ENCODE measurements at places on chromosomes 1 and 21.

GRCh38 chr1:228372183-228373003 is 34.2 kb downstream of the TRIM11 start:
- DNase-seq = no peak

GRCh38 chr1:1001057-1001783 is 1.3 kb upstream of the HES4 start:
- DNase-seq = no peak

GRCh38 chr1:84069236-84069845 is 70.4 kb upstream of the TTLL7 start:
- DNase-seq = no peak

- no peak for DNase-seq
Observed at GRCh38 chr1:244897476-244898254, 33.3 kb upstream of the HNRNPU start.

GRCh38 chr1:31064718-31065309 is 703 bp downstream of the PUM1 start:
- no peak for DNase-seq

DNA sequence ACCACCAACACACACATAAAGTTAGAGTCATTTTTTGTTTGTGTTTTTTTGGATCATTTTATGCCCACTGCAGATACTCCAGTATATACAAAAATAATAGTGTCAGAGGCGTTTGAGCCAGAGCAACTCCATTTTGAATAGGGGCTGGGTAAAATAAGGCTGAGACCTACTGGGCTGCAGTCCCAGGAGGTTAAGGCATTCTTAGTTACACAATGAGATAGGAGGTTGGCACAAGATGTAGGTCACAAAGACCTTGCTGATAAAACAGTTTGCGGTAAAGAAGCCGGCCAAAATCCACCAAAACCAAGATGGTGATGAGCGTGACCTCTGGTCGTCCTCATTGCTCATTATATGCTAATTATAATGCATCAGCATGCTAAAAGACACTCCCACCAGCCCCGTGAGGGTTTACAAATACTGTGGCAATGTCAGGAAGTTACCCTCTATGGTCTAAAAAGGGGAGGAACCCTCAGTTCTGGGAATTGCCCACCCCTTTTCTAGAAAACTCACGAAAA is 40.6 kb downstream of the GJA5 start:
- no peak for DNase-seq

DNA sequence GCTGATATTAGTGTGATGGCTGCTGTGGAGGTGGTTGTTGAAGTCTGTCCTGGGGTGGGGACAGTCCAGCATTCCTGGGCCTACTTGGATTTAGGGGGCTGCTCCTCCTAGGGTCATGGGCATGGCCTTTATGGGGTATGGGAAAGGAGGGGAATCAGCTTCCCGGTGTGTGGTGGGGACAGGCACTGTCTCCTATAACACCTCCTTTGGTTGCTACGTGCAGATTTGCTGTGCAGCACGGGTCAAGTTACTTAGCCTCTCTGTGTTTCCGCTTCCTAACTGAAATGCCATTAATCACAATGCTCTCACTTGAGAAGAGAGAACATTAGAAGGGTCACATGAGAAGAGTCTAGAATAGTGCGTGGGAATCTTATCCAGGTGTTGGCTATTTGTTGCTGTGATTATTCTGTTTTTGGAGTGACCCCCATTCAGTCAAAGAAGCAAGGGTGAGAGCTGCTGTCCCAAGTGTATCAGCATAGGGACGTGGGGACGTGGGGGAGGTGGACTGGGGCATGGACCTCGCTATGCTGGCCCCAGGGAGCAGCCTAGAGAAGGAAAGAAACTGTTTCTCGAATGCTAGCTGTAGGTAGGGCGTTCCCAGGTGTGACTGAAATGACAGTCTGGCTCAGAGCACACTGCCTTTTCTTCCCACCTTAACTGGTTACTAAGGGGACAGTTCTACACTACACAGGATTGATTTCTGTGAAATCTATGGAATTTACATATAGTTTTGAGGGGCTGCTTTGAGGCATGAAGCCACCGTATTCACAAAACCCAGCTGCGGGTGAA is 19.9 kb downstream of the SOX13 start:
- no peak for DNase-seq

DNA sequence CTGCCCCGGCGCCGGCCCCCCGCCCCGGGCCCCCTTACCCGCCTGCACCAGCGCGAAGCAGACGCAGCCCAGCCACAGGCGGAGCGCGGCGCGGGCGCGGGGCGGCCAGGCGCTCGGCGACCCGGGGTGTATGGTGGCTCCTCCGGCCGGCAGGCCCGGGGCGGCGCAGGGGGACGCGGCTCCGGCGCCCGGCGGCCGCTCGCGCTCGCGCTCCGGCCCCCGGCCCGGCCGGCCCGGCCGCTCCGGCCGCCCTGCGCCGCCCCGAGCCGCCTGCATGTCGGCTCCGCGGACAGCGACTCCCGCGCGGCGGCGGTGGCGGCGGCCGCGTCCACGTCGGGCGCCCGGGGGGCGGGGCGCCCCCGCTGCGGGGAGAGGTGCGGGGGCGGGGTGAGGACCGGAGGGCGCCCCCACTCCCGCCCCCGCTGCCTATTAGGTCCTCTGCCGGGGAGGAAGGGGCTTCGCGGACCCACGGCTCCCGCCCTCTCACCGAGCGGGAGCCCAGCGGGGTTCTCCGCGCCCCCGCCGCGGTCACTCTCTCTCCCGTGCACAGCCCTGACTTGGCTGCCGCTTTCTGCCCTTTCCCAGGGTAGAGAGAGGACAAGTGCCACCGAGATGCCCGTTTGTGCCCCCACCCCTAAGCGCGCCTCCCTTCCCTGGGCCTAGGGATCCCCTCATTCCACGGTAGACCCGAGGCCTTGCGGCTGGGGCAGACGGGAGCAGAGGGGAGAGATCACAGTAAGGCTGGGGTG is at the start of gene FNDC5:
Gene FNDC5, minus strand, starts transcription at position 298 of the 749 bp plus-strand sequence.
- DNase-seq = no peak

- DNase-seq = no peak
Observed at GRCh38 chr1:51729824-51730301, 113.0 kb downstream of the OSBPL9 start.

DNA sequence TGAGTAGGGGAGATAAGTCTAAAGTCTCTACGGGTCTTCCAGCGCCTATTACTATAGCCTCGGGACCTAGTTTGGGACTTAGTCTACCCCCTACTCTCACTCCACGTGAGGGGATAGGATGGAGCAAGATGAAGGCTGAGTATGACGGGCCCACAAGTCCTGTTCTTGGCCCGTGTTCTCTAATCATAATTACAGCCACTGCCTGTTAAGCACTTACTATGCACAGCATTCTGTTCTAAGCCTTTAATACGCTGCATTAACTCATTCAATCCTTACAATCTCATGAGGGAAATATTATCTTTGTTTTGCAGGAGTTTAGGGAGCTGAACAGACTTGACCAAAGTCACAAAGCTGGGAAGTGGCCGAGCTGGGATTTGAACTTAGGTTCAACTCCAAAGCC is 23.9 kb upstream of the EPB41 start:
- no peak for DNase-seq

DNA sequence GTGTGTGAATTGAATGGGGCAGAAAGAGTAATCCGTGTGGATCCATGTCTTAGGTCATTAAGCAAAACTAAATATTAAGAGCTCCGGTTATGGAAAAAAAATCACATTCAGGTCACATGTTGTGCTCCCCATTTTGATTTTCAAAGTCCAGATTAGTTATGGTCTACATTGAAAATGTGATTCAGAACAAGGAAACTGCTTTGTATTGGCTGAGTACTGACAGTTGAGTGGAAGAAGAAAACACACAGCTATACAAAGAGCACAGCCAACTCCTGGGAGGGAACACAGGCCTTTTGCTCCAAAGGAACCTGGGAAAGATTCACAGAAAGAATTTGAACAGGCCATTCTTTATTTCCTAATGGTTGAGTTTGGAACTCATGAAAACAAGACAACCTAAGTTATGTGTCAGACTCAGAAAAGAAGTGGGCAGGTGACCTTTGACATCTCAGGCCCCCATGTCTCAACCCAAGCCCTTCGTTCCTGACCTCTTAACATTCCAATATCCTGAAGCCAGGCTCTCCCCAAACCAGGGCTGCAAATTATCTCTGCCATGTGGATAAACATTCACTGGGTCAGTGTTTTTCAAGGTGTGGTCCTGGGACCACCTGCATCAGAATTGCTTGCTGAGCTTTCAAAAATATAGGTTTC is 159.3 kb upstream of the LMO4 start:
- DNase-seq = no peak

DNA sequence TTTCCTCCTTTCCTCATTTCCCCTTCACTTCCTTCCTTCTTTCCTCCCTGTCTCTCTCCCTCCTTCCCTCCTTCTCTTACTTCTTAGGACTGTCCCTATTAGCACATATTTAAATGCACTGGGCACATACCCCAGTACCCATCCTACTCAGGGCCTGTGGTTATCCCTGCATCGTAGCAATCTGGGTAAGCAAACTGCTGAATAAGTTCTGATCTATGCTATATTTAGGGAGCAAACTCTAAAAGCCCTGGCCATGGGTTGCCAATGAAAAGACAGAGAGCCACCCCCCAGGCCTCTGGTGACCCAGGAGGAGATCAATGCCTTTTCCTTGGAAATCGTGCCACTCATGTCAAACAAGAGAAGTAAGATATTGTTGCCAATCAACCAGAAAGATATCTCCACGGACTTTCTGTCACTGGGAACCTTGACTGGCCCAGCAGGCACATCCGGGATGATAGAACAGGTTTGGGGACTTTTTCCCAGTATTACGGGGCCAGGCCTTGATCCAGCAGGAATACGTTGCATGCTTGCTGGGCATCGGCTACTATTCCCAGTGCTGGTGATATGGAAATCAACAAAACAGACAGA is 5.4 kb downstream of the FAM3B start:
- no peak for DNase-seq

DNA sequence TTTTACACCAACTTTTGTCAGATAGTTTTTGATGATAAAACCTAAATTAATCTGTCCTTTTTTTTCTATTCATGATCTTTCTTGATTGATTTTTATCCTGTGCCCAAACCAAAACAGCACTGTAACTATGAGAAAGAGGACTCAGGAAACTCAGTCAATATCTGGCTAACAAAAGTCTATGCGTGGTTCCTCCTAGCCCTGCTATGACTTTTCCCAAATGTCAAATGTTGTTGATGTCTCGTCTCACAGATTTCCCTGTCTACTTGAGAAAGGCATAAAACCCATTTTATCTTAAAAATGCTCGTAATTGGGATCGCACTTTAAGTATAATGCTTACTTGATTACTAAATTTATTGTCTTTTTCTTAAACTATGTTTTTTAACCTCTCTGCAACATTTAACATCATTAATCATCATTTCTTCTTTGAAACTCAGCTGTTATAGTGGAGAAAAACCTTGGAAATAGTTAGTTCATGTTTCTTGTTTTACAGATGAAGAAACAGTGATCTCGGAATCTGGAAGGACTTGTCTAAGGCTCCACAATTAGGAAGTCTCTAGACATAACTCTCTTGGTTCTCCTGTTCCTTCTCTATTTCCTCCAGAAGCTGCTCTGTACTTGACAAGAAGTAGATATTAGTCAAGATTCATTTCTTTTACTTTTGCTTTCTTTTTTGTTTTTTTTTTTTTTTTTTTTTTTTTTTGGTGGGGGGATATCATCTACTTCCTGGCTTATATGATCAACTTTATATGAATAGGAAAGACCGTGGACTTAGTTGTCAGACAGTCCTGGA is 26.2 kb upstream of the PTPRC start:
- no peak for DNase-seq

DNA sequence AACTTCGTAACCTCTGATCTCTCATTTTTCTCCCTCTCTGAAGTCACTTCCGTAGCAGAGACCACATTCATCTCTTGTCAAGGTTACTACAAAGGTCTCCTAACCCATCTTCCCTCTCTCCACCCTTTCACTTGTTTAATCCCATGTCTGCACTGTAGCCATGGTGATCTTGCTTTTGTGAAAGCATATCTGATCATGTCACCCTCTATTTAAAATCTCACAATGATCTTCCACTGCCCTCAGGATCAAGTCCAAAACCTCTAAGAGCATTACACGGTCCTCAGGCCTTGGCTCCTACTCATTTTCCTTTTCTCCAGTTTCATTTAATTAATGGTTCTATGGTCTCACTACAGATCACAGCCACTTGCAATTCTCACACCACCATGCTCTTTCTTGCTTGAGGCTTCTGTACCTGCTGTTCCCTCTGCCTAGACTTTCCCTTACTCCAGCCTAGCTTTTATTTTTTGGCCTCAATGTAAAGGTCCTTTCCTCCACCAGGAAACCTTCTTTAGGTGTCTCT is 12.1 kb downstream of the ARHGEF11 start:
- no peak for DNase-seq

DNA sequence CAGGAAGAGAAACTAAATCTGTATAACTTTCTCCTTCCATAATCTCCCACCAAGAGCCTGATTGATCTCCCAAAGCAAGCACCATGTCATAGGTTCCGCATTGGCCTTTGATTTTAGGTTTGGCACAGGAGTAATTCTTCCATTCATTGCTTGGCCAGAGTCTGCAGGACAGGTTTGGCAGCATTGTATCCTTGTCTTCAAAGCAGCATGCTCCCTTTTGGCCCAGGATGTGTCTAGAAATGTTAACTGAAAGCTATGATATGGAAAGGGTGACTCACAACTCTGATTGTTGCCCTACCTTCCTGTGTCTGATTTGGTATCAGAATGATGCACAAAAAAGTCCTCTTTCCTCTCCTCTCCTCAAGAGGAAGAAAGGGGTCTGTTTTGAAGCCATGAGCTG is 824.3 kb upstream of the PRMT6 start:
- DNase-seq = no peak

- DNase-seq = no peak
Observed at GRCh38 chr1:197418693-197419092, 150.6 kb downstream of the CRB1 start.

DNA sequence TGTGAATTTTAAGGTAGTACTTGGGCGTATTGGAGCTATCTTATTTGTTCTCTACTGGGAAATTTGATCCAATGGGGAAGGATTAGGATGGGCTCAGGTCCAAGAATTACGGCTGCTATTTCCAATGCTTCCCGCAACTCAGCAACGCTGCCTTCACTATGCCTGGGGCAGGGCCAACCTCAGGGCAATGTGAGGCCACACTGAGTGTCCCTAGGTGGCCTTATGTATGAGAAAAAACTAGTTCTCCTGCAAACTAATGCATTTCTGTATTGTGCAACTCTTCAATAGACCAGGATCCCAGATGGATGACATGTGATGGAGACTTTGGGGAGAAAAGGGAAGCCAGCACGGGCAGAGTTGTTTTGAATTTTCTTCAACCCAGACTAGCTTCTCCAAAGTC is 168.1 kb downstream of the DUSP10 start:
- no peak for DNase-seq

DNA sequence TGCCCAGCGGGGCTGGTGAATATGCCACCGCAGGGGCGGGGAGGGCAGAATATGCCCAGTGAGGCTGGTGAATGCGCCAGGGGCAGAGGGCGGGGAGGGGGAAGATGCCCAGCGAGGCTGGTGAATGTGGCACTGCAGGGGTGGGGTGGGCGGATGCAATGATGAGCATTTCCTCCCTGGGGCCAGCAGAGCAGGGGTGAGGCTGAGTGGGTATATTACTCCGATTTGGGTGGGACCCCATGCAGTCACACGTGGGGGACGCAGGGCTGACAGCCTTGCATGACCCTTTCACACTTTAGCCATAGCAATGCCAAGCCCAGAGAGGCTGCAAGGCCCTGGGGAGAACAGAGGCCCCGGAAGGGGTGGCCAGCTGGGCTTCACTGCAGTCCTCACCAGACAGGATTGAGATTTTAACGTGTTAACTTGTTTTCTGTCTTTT is 9.3 kb upstream of the SLX9 start:
- no peak for DNase-seq

GRCh38 chr1:228207381-228207810 is 448 bp upstream of the OBSCN start:
- no peak for DNase-seq

GRCh38 chr1:5896706-5897660 is 95.2 kb downstream of the NPHP4 start:
- no peak for DNase-seq

- no peak for DNase-seq
Observed at GRCh38 chr21:40990366-40990765, 143.4 kb upstream of the DSCAM start.

Measured in caudate nucleus (tissue), 63 donors.